CD4-positive, alpha-beta T cell treated with Interleukin-6 at 100 ng/mL for 8 hours (primary cell): ENCODE measurements at places on chromosomes 1 and 21.

- DNase-seq, result no peak
These were observed 979.2 kb downstream of the MRPL39 start for GRCh38 chr21:24628046-24628445.

GRCh38 chr21:40610345-40610744, 236.6 kb downstream of the DSCAM start:
- no peak for DNase-seq

GRCh38 chr1:178531887-178532286, 19.0 kb downstream of the TEX35 start:
- no peak for DNase-seq

DNA sequence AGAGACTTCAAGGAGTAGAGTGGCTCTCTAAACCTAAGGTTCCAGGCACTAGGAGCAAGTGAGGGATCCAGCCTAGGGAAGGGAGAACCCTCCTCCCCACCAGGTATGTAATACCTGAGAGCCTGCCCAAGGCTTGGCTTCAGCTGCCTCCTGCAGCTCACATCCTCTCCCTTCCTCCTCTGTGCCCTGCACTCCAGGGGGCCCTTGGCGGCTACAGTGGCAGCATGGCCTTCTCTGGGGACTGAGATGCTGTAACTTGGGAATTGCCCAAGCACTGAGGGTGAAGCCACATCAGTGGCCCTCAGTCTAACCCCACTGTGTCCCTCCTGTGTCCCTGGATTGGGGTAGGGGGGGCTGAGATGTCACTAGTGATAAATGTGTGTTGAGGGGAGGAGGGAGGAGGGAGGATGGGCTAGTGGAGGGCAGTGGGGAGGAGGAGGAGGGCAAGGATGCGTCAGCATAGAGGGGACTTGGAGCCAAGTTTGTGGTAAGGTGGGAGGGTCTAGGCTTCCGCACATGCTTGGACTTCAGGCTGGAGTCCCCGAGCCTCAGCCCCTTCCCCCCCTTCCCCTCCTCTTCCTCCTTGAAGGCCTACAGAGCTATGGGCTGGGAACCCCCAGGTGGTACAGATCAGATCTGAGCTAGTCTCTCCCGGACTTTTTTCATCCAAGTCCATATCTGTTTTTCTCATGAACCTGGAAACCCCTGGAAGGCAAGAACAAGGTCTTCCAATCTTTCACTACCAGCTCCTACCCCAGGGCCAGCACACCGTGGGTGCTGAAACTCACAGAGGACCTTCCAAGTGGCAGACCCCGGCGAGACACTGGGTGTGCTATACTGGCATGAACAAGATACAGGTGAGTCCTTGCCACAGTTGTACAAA, 17.5 kb downstream of the COL9A2 start:
- DNase-seq, result no peak

GRCh38 chr1:154881820-154882535, 11.9 kb upstream of the KCNN3 start:
- DNase-seq, result no peak

- DNase-seq, result no peak
These were observed 11.9 kb downstream of the STX6 start for GRCh38 chr1:181010789-181011188.

DNA sequence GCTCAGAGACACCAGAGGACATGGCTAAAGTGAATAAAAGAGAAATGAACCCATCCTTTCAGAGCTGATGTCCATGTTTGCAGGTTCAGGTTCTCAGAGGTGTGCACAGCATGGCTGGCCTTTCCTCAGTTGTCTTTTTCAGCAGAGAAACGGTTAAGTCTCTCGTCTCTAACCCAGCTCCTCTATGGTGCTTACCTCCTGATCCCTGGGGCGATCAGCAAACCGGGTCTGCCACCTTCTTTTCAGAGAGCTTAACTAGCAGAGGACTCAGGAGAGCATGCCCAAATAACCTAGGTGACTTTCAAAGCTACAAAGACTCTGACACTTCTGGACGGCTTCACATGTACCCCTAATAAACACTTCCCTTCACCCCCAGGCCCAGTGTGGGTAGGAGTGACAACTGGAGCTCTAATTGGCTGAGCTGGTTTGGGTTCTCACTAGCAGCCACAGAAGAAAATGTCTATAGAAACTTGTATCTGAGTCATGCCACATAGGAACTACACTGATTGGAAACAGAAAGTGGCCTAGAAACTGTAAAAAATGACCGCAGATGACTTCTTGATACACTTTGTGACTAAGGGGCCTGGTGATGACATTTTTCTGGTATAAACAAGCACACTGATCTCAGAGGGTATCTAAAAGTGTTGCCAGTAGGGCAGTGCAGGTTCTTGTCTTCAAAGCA, at the start of gene AIM2:
AIM2 (minus strand) TSS at position 329 of the 682 bp plus-strand sequence. CDS start 3,267 bp downstream, outside the sequence.
- peak; percentile 76 for DNase-seq

- no peak for DNase-seq
These were observed 168.5 kb downstream of the PSMG1 start for GRCh38 chr21:39014747-39015146.

DNA sequence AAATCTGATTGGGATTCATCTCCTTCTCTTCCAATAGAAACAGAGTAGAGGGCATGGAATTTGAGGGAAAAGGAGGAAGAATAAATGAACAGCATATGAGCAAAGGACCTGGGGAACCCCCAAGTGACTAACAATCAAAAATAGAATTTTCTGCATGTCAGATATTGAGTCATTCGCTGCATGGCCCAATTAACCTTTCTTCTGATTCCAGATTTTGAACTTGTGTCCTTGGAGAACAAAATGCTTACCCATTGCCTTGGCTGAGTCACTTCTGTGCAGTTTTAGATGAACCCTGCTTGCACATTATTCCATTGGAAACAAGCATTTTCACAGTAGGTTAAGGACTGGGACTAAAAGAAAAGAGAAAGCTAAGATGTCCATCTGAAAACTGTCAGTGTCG, 390.5 kb downstream of the ST6GALNAC3 start:
- no peak for DNase-seq

GRCh38 chr1:42904434-42904833, 54.2 kb downstream of the SLC2A1 start:
- DNase-seq, result no peak

GRCh38 chr1:166471359-166471758, 304.6 kb upstream of the FAM78B start:
- DNase-seq, result no peak

- no peak for DNase-seq
These were observed 32.3 kb downstream of the RRAGC start for GRCh38 chr1:38827318-38827717.

GRCh38 chr1:222373216-222373615, 174.7 kb downstream of the HHIPL2 start:
- DNase-seq, result no peak

GRCh38 chr1:20980051-20980450, 192.9 kb upstream of the HP1BP3 start:
- no peak for DNase-seq

- no peak for DNase-seq
These were observed 105.8 kb downstream of the ARHGEF10L start for GRCh38 chr1:17645068-17645911.

GRCh38 chr1:151047925-151048644, 534 bp downstream of the C1orf56 start:
- peak; percentile 54 for DNase-seq

- no peak for DNase-seq
These were observed 108.0 kb downstream of the TNNI3K start for GRCh38 chr1:74343216-74343615.

- DNase-seq, result no peak
These were observed 14.9 kb downstream of the MAP7D1 start for GRCh38 chr1:36170643-36171412.

DNA sequence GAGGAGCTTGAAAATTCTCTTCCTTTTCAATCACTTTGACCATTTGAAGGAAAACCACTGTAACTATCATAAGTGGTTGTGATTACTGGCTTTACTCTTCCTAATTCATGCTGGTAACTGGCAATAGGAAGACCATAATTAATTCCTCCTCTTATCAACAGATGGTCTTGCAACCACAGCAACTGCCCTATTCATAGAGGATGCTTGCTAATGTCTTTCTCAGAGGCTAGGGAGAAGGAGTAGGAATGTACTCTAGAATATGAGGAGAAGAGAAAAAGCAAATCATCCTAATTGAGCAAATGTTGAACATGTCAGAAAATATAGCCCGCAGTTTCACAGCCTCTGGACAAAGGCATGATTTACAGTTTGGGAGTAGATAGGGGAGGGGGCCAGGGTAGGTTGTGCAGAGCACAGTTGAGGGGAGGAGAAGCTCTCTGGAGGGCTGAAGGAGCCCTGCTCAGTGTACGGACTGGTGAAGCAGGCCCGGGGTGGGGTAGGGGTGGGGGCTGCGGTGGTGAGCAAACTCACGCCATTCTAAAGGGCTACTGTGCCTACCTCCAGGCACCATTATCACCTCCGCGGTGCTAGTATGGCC, 192.9 kb downstream of the PCP4 start:
- DNase-seq, result no peak

- no peak for DNase-seq
These were observed 23.8 kb downstream of the CACNA1S start for GRCh38 chr1:201088395-201088794.

DNA sequence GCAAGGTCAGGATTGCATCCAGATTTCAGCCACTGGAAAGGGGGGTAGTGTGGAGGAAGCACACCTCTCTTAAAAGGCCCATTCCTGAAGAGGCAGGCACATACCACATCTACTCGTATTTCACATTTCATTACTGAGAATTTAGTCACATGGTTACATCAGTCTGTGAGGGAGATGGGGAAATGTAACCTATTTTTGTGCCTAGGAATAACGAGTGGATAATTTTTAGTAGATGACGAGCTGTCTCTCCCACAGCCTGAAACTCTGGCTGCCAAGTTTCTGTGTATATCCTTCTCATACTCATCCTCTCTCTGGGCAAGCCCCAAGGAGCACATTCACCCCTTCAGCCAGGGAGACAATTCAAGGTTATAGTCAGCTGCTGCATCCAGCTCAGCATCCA, 10.3 kb upstream of the C21orf91 start:
- DNase-seq, result no peak

GRCh38 chr1:111222308-111223125, 5.0 kb upstream of the CHI3L2 start:
- peak; percentile 80 for DNase-seq

DNA sequence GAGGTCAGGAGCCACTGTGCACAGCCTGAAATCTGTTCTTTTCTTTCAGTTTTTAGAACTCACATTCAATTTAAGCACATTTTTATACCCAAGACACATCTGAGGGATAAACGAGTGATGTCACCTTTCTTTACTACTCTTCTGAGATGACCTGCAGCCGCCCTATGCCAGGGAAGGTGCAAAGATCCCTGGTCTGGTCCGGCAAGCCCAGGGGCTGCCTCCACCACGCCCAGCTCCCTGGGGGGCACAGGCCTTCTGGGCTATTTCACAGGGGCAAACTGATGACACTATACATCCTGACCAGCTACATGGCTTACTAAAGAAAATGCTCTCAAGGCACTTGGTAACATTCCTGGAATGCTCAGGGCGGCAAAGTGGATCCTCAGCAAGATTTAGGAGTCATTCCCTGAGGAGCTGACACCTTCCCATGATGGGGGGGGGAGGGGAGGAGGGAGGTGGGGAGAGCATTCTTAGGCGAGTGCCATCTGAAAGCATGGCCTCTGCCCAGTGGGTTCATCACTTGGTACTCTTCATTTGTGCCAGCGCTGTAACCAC, 11.3 kb downstream of the MRAP start:
- no peak for DNase-seq

GRCh38 chr1:119186471-119186870, 46.0 kb upstream of the WARS2 start:
- no peak for DNase-seq

GRCh38 chr1:14113271-14113670, 413.3 kb downstream of the PRDM2 start:
- no peak for DNase-seq

DNA sequence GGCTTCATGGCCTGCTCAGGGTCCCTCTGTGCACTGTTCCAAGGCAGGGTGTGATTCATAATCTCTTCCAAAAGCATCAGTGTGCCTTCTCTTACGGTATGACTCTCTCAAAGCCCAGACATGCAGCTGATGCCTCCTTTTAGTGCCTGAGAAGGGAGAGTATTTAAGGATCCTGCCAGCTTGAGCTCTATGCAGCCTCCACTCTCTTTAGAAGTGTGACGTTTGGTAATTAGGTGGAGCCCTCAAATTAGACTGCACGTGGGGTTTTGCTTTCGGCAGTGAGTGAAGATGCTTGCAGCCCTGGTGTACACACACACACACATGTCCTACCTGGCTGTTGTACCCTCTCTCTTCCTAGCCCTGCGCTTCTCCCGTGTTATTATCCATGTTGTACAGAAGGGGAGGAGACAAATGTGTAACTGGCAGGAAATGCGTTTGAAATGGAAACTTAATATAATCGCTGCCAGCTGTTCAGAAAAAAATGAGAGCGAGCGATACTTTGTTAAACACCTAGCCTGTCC, 2.6 kb upstream of the C1orf174 start:
- DNase-seq, result peak; percentile 26

DNA sequence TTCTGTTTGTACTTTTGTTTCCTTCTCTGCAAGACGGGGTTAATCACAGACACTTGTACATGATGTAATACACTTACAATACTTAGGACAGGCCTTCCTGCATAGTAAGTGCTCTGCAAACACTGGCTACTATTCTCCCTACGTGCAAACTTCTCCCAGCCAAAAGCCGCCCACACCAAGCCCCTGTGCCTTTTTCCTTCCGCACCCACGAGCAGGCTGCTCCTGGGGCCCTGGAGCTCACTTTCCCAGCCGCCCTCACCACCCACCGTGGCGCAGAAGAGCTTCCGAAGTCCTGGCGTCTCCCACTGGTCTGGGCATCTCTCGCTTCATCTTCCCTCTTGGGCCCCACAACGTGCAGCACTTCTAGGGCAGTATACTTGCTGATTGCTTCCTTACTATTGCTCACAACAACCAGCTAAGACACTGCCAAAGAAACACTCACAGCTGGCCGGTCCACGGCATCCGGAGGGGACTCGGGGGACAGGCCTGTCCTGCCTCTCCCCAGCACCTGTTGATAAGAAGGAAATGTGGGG, 22.5 kb upstream of the GPR157 start:
- DNase-seq, result no peak

GRCh38 chr1:171140401-171140800, 44.7 kb upstream of the FMO2 start:
- DNase-seq, result no peak

GRCh38 chr1:197235355-197235754, 32.7 kb upstream of the CRB1 start:
- no peak for DNase-seq

DNA sequence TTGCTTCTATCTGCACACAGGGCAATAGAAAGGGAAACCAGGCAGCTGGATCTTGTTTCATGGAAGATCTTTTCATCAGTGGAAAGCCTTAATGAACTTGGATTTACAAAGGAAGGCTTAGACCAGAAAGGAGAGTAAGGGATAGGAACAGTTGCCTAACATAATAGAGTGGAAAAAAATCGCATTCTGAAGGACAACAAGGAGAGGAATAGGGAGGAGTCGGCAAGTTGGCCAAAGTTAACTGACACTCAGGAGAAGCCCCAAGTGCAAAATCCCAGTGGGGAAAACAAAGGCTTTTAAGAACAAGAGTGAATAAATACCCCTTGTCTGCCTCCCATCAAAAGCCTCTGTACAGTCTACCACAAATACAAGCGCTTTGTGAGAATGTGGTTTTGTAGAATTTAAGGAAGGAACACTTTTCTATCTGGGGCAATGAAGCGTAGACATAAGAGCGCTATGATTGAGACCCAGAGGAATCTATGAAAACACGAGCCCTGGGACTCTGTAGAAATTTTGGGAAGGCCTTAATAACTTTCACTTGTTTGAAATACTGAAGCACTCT, 74.1 kb downstream of the ZNF648 start:
- DNase-seq, result no peak
